ENCODE measurements at places on chromosomes 16 and 17. TPM values are rescaled to one million over a fixed set of nuclear protein-coding genes. Genes with fewer than 3 reads are reported as not detected.

DNA sequence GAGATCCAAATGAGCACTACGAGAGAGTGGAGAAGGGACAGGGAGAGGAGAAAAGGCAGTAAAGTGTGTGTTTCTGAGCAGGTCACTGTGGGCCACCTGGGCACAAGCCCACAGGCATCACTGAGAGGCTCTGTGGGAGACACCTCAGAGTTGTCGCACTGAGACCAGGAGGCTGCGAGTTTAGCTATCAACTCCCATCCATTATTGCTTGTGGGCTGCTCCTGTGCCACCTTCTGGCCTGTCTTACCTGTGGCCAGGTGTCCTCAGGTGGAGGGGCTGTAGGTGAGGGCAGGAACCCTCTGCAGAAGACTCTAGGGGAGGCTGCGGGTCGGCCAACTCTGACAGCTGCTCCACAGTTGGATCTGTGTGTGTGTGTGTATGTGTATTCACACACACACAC, 2.5 kb upstream of the PRR29 start:
- DNase-seq = no peak

DNA sequence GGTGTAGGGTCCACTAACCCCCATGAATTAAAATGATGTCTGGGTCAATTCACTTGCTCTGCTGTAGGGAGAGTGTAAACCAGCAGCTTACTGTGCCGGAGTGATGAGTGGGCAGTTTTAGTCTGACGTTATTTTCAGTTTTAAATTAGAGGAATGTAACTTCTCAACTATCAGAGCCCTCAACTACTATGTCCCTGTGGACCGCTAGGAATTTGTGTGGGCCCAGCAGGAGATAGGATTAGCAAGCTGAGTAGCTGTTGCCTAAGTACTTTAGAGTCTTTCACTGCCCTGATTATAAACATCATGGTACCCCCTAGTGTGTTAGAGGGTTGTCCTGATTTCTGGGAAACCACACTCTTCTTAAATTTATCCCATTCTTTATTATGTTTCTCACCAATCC, 11.4 kb downstream of the MARVELD3 start:
- DNase-seq = no peak

DNA sequence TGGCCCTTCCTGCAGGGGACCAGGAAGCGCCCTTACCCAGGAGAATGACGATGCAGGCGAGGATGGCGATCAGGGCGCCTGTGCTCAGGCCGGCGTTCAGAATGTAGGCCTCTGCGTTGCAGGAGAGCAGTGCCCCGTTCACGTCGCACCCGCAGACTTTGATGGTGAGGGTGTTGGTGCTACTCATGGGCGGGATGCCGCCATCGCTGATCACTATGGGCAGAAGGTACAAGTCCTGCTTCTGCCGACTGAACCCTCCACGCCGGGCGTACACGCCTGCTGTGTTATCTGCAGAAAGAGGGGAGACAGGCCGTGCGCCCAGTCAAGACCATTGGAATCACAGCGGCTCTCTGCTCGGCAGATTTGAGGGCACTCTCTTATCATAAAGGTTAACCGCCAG, 171.1 kb downstream of the CDH11 start:
- no peak for DNase-seq

DNA sequence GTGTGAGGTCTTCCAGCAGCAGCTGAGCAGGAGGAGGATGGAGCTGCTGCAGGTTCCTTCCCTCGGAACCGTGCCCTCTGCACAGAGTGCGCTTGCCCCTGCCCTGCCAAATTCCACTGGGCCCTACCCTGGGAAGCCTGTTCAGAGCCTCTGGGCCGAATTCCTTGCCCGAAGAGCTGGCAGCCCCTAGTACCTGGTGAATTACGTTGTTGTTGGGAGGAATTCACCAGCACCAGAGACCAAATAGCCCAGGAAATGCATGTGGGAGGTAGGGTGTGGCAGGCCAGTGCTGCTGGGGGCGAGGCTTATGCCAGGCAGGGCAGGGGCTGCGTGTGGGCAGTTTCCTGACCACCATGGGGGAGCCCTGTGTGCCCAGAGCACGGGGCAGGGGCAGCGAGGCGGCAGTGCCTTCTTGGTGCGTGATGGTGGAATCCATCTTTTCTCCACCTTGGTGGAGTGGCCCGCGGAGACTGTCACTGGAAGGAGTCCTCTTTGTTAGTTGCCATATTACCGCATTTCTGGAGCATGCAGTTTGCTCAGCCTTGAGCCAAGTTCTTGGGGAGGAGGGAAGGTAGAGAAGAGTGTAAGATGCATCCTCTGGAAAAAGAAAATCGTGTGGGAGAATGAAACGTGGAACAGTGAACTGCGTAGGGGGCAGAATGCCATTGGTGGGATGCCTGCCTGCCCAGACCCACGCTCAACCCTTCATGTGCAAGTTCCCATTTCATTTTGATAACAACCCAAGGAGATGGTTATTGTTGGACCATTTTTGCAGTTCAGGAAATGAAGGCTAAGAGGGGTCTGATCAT, 2.3 kb downstream of the MRC2 start:
- DNase-seq = no peak

DNA sequence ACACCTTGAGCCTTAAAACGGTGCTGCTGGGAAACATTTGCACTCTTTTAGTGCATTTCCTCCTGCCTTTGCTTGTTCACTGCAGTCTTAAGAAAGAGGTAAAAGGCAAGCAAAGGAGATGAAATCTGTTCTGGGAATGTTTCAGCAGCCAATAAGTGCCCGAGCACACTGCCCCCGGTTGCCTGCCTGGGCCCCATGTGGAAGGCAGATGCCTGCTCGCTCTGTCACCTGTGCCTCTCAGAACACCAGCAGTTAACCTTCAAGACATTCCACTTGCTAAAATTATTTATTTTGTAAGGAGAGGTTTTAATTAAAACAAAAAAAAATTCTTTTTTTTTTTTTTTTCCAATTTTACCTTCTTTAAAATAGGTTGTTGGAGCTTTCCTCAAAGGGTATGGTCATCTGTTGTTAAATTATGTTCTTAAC, 4.4 kb downstream of the SOX9 start:
- DNase-seq = no peak

DNA sequence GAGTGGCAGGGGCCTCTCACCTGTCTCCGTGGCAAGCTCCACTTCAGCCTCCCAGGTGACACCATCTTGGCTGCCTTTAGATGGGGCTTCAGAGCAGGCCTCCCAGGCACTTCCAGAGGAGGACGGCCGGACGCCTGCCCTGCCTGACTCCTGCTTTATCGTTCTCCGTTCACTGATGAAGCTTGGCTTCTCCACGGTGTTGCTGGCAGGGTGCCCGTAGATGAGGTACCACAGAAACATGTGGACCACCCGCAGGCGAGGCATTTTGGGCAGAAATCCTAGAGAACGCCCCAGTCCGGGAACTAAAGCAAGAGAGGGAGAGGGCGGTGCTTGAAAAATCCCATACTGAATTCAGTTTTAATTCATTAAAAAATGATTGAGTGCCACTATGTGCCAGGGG, 54.5 kb downstream of the GTF3C1 start:
- DNase-seq = no peak

- no peak for DNase-seq
These were observed 191.0 kb downstream of the SPECC1 start for GRCh38 chr17:20200016-20200795.

DNA sequence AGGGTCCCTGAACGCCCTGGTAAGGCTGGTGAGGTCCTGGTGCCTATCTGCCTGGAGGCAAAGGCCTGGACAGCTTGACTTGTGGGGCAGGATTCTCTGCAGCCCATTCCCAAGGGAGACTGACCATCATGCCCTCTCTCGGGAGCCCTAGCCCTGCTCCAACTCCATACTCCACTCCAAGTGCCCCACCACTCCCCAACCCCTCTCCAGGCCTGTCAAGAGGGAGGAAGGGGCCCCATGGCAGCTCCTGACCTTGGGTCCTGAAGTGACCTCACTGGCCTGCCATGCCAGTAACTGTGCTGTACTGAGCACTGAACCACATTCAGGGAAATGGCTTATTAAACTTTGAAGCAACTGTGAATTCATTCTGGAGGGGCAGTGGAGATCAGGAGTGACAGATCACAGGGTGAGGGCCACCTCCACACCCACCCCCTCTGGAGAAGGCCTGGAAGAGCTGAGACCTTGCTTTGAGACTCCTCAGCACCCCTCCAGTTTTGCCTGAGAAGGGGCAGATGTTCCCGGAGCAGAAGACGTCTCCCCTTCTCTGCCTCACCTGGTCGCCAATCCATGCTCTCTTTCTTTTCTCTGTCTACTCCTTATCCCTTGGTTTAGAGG, 23.5 kb upstream of the BEAN1 start:
- DNase-seq = no peak

The DHRS11 gene
- 2.6 TPM for total RNA-seq

The TP53TG3D gene
- not detected for total RNA-seq

Data from CD8-positive, alpha-beta T cell (primary cell).